T-helper 1 cell treated with Interleukin-12 subunit alpha and Interleukin-12 subunit beta and Interleukin-4 antibody, amounts not matched to agents 30 ng/mL and 1 ng/mL, for 36 hours (primary cell): ENCODE measurements at places on chromosomes 16 and 17. TPM values are rescaled to one million over a fixed set of nuclear protein-coding genes. Genes with fewer than 3 reads are reported as not detected.

Gene C1QTNF1
- total RNA-seq = 0.12 TPM in 1 of 2 replicates, not detected in the other

Gene MFAP4
- total RNA-seq = not detected in 2 replicates

Gene RUNDC3A
- 0.56 and 0.64 TPM in 2 replicates for total RNA-seq

Gene TSPOAP1
- 77.0 and 83.1 TPM in 2 replicates for total RNA-seq

Gene CD68
- total RNA-seq = 8.0 TPM in 2 replicates

Gene TMEM238L
- total RNA-seq = not detected in 2 replicates

Gene TMEM235
- not detected in 2 replicates for total RNA-seq

Gene TMEM220
- total RNA-seq = 0.07 and 0.10 TPM in 2 replicates

Gene TBC1D26
- 0.25 TPM in 1 of 2 replicates, not detected in the other for total RNA-seq

Gene IGFALS
- total RNA-seq = 0.22 TPM in 2 replicates

Gene NRN1L
- total RNA-seq = 0.59 TPM in 1 of 2 replicates, not detected in the other

Gene CDH11
- total RNA-seq = not detected in 2 replicates

Gene TBC1D3B
- total RNA-seq = 12.9 and 14.1 TPM in 2 replicates

Gene TLE7
- total RNA-seq = not detected in 2 replicates

Gene RABEP1
- total RNA-seq = 38.9 and 39.1 TPM in 2 replicates

Gene TLCD3B
- total RNA-seq = 1.4 and 2.3 TPM in 2 replicates

Gene HNF1B
- 1.6 and 1.8 TPM in 2 replicates for total RNA-seq

Gene KCNG4
- not detected in 2 replicates for total RNA-seq

Gene EXOC7
- total RNA-seq = 153 TPM in 2 replicates

Gene ADORA2B
- total RNA-seq = 0.12 and 0.20 TPM in 2 replicates

Gene RNF43
- total RNA-seq = 0.17 and 0.37 TPM in 2 replicates

Gene HSD11B2
- total RNA-seq = 0.29 TPM in 1 of 2 replicates, not detected in the other

Gene TAF15
- 275 and 280 TPM in 2 replicates for total RNA-seq

Gene ACBD4
- total RNA-seq = 12.0 and 12.5 TPM in 2 replicates

Gene ASGR2
- not detected in 2 replicates for total RNA-seq
